ENCODE measurements at places on chromosomes 6 and 20.

DNA sequence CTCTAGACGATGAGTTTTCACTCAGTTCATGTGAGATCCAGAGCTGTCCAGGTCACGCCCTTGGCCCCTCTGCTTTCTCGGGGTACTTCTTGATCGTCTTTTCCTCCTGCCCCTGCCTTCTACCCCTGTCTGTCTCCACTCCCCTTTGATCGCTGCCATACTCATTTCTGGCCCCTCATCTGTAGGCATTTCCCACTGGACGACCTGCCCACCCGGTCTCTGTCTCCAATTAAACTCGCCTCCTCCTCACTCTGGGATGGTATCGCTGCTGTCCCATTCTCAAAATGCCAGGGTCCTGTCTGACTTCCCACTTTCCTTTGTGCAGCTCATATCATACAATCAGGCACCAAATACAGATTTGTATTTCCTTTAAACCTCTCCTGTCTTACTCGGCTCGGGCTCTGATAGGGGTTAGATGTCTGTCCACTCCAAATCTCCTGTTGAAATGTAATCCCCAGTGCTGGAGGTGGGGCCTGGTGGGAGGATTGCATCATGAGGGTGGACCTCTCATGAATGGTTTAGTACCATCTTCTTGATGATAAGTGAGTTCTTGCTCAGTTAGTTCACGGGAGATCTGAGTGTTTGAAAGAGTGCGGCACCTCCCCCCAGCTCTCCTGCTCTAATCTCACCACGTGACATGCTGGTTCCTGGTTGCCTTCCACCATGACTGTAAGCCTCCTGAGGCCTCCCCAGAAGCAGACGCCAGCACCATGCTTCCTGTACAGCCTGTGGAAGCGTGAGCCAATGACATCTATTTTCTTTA lies 3.5 kb upstream of the SYNJ2 start:
- H3K4me1 ChIP-seq: peaks cover 10% of the 10 kb centered on the region
- no peak for DNase-seq
- no peaks in the 10 kb centered on the region for H3K27me3 ChIP-seq
- no peak overlapping the region for H3K4me3 ChIP-seq
- no peaks in the 10 kb centered on the region for H3K36me3 ChIP-seq
- H3K27ac ChIP-seq: no peak overlapping the region

DNA sequence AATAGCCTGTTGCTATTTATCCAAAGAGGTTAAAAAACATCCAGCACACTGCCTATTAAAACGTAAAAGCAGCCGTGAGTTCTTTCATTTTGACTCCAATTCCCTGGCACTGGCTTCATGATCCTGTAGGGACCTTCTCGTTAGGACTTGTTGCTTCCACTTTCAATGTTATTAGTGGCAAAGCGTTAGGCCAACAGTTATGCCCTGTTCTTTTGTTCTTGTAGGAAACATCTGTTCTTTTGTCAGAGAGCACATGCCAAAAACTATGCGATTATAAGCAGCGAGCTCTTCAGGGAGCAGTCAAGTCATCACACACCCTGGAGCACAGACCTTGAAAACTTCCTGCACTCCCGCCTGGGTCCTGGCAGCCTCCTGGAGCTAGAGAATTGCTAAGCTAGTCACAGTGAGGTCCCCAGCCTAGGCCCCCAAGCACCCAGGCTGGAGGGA lies 609.5 kb upstream of the ARID1B start:
- H3K36me3 ChIP-seq: no peaks in the 10 kb centered on the region
- no peaks in the 10 kb centered on the region for H3K27me3 ChIP-seq
- no peak overlapping the region for H3K27ac ChIP-seq

DNA sequence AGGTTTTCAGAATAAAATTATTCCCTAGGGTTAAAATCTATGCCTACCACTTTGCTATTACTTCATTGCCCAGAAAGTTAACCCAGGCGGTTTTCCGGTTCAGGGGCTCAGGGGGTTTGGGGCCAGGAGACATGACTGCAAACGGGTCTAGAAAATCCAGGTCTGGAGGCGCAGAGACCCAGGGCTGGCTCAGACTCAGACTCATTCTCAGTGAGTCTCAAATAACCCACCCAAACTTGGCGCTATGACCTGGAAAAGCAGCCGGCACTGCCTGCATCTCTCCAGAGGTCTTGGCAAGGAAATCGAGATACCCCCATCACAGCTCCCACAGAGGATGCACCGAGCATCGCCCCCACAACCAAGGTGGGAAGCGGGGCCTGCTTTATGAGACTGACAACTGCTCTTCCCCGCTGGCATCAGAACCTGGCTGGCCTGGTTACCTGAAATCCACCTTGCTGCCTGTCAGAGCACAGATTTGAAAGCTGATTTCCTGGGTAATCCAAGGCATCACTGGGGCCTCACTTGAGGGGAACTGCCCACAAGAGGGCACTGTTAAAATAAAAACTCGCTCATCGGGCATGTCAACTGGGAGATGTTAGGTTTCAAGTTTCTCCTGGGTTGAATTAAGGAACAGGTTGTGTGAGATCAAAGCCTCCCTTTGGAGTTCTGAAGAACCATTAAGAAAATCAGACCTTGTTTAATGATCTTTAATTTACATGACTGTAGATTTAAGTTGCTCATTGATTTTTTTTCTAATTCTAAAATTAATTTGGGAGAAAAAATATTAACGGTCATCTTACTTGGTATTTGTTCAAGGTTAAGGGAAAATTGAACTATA lies 55.1 kb downstream of the KIF16B start:
- no peak overlapping the region for H3K4me3 ChIP-seq
- no peak for DNase-seq
- H3K27ac ChIP-seq: no peak overlapping the region
- H3K36me3 ChIP-seq: peaks cover 1% of the 10 kb centered on the region
- no peaks in the 10 kb centered on the region for H3K27me3 ChIP-seq

DNA sequence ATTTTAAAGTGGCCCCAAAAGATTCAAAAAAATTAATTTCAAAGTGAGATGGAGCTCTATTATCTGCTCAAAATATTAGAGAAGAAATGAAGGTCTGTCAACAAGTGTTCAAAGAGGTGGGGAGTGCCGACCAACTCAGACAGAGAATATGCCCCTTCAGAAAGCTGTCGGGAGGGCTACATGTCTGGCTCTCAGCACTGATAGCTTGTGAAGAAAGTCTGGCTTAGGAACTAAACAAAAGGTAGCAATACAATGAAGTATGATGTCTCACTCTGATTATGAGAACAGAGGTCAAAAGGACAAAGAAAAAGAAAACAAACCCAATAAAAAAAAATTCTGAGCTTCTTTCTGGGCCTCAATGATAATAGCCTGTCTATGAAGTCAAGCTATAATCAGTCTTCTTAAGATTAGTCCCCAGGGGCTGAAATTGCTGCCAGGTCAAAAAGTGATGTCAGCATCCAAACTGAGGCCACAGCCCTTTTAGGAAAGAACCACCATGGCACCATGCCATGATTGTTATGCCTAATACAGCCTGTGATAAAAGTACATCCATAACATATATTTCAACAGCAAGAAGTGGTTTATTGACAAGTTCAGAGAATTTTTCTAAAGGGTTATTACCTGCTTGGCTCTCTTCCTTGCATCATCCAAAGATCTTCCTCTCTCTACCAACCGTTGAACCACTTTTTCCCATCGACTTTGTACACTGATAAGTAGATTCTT lies 150.9 kb downstream of the DST start:
- DNase-seq: no peak
- H3K27ac ChIP-seq: peak overlapping the region; percentile 46
- H3K4me3 ChIP-seq: no peak overlapping the region
- H3K27me3 ChIP-seq: no peaks in the 10 kb centered on the region

DNA sequence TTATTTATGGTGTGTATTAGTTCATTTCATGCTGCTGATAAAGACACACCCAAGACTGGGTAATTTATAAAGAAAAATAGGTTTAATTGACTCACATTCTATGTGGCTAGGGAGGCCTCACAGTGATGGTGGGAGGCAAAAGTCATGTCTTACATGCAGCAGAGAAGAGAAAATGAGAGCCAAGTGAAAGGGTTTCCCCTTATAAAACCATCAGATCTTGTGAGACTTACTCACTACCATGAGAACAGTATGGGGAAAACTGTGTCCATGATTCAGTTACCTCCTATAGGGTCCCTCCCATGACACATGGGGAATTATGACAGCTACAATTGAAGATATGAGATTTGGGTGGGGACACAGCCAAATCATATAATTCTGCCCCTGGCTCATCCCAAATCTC lies 150.0 kb upstream of the AHI1 start:
- no peaks in the 10 kb centered on the region for H3K36me3 ChIP-seq
- H3K27ac ChIP-seq: no peak overlapping the region
- no peak for DNase-seq
- no peaks in the 10 kb centered on the region for H3K27me3 ChIP-seq
- H3K4me1 ChIP-seq: no peaks in the 10 kb centered on the region

DNA sequence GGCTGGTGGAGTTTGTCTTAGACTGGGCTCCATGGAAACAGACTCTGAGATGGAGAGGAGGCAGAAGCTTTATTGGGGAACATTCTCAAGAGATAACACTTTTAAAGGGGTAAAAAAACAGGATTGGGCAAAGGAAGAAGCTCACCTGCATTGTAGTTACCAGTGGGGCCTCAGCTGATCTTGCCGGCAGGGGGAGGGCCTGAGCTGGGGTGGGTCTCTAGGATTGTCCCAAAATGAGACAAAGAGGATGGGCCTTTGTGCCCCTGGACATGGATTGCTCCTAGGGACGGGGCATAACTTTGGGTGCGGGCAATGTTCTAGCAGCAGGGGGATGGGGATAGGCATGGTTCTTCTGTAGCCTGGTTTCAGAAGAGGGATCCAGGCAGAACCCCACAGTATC lies 12.5 kb downstream of the SGK2 start:
- no peak overlapping the region for H3K27ac ChIP-seq
- no peaks in the 10 kb centered on the region for H3K4me1 ChIP-seq
- H3K36me3 ChIP-seq: no peaks in the 10 kb centered on the region
- DNase-seq: no peak
- H3K4me3 ChIP-seq: no peak overlapping the region

- DNase-seq: no peak
- no peaks in the 10 kb centered on the region for H3K4me1 ChIP-seq
- H3K36me3 ChIP-seq: no peaks in the 10 kb centered on the region
- no peak overlapping the region for H3K27ac ChIP-seq
- H3K4me3 ChIP-seq: no peak overlapping the region
- H3K27me3 ChIP-seq: no peaks in the 10 kb centered on the region
Measured at GRCh38 chr6:117142995-117143394, 122.4 kb upstream of the VGLL2 start.

GRCh38 chr6:40183902-40184301 lies 249.6 kb upstream of the MOCS1 start:
- H3K4me1 ChIP-seq: no peaks in the 10 kb centered on the region
- no peaks in the 10 kb centered on the region for H3K36me3 ChIP-seq
- no peaks in the 10 kb centered on the region for H3K27me3 ChIP-seq
- H3K27ac ChIP-seq: no peak overlapping the region

- H3K4me1 ChIP-seq: peaks cover 6% of the 10 kb centered on the region
- no peaks in the 10 kb centered on the region for H3K27me3 ChIP-seq
- DNase-seq: no peak
- H3K4me3 ChIP-seq: no peak overlapping the region
Measured at GRCh38 chr6:101085327-101085726, 204.2 kb upstream of the ASCC3 start.

GRCh38 chr6:32973144-32974015 lies 5.0 kb downstream of the BRD2 start:
- H3K36me3 ChIP-seq: peaks cover 63% of the 10 kb centered on the region
- peak overlapping the region; percentile 76 for H3K27ac ChIP-seq
- H3K4me3 ChIP-seq: peak overlapping the region; percentile 99
- H3K4me1 ChIP-seq: peaks cover 25% of the 10 kb centered on the region
- no peak for DNase-seq
- H3K27me3 ChIP-seq: no peaks in the 10 kb centered on the region

DNA sequence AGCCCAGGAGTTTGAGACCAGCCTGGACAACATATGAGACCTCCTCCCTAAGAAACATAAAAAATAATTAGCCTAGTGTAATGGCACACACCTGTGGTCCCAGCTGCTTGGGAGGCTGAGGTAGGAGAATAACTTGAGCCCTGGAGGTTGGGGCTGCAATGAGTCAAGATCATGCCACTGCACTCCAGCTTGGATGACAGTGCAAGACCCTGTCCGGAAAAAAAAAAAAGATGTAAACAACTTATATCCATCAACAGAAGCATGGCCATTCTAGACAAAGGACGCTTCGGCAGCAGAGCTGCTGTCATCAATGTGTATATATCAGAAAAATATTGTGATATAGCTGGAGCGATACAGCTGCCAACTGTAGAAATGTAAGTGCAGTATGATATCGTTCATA lies 59.6 kb upstream of the ARID1B start:
- H3K36me3 ChIP-seq: no peaks in the 10 kb centered on the region
- DNase-seq: no peak
- no peak overlapping the region for H3K27ac ChIP-seq
- H3K4me1 ChIP-seq: peaks cover 31% of the 10 kb centered on the region
- no peaks in the 10 kb centered on the region for H3K27me3 ChIP-seq
- no peak overlapping the region for H3K4me3 ChIP-seq

DNA sequence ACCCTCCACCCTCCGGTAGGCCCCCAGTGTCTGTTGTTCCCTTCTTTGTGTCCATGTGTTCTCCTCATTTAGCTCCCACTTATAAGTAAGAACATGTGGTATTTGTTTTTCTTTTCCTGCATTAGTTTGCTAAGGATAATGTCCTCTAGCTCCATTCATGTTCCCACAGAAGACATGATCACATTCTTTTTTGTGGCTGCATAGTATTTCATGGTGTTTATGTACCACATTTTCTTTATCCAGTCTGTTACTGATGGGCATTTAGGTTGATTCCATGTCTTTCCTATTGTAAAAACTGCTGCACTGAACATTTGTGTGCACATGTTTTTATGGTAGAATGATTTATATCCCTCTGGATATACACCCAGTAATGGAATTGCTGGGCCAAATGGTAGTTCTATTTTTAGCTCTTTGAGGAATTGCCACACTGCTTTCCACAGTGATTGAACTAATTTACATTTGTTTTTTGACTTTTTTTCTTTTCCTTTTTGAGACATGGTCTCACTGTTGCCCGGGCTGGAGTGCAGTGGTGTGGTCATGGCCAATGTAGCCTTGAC lies 4.5 kb downstream of the KPNA5 start:
- H3K27me3 ChIP-seq: no peaks in the 10 kb centered on the region
- H3K4me1 ChIP-seq: peaks cover 9% of the 10 kb centered on the region
- no peak overlapping the region for H3K4me3 ChIP-seq
- DNase-seq: no peak
- no peak overlapping the region for H3K27ac ChIP-seq

DNA sequence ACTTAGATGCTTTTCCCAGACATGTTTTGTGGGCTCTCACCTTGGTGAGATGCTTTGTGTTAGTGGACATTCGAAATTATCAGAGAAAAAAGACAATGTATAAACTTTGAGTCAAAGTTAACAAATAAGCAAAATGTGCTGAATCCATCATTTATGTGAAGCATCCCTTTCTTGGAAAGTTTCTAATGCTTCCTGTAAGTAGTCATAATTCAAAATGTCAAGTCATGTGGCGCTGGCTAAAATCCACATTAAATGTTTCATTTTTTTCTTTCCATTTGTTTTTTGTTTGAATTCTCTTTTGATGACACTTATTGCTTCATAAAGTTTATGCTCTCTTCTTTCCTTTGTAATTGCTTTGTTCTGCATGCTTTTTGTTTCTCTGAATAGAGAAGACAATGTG lies 107.2 kb upstream of the CENPW start:
- H3K4me3 ChIP-seq: no peak overlapping the region
- no peak for DNase-seq
- H3K27ac ChIP-seq: no peak overlapping the region
- H3K4me1 ChIP-seq: no peaks in the 10 kb centered on the region
- H3K36me3 ChIP-seq: no peaks in the 10 kb centered on the region
- no peaks in the 10 kb centered on the region for H3K27me3 ChIP-seq

GRCh38 chr20:58890518-58891085 lies 38.1 kb downstream of the GNAS start:
- H3K27me3 ChIP-seq: no peaks in the 10 kb centered on the region
- peak overlapping the region; percentile 49 for H3K27ac ChIP-seq
- DNase-seq: no peak
- H3K4me1 ChIP-seq: peaks cover 25% of the 10 kb centered on the region
- H3K36me3 ChIP-seq: no peaks in the 10 kb centered on the region
- peak overlapping the region; percentile 43 for H3K4me3 ChIP-seq
